ENCODE measurements at places on chromosomes 5 and 9.
A peak's percentile ranks its signal among the peaks of the same experiment; 100 is the strongest.

DNA sequence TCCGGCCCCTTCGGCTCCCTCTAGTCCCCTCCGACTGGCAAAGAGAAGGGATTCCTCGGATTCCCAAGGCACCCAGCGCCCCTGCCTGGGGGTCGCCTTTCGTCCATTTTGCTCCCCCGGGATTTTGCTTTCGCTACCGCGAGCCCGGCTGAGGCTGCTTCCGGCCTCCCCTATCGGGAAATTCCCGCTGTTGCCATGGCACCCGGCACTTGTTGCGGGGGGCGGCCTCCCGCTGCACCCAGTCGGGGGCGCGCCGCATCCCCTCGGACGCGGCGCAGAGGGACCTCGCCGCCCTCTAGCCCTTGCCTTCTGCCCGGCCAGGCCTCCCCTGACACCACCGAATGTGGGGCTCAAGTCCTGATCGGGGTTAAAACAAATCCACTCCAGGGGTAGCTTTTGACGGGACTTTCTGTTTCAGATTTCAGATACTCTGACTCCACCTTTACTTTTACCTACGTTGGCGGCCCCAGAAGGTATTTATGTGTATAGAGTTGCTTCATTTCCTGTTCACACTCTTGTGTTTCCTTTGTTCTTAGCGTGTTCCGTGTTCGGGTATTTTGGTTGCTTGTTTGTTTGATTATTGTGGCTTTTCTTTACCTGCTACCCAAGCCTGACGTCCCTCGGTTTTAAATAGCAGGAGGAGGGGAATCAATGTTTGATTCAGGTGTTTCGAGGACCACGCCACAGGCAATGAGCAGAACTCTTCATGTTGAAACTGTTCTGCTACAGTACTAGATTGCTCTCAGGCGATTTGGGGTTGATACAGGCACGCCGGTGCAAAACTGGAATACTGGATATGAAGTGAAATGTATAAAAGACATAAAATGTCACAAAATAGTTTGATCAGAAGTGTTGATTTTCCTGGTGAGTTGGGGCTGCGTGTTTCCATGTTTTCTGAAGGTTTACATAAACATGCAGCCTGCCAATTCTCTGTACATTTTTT lies 1.5 kb downstream of the PARP8 start:
- DNase-seq = peak; percentile 84

- DNase-seq = no peak
These were observed 987.6 kb downstream of the PTPRD start for GRCh38 chr9:9625248-9625647.

DNA sequence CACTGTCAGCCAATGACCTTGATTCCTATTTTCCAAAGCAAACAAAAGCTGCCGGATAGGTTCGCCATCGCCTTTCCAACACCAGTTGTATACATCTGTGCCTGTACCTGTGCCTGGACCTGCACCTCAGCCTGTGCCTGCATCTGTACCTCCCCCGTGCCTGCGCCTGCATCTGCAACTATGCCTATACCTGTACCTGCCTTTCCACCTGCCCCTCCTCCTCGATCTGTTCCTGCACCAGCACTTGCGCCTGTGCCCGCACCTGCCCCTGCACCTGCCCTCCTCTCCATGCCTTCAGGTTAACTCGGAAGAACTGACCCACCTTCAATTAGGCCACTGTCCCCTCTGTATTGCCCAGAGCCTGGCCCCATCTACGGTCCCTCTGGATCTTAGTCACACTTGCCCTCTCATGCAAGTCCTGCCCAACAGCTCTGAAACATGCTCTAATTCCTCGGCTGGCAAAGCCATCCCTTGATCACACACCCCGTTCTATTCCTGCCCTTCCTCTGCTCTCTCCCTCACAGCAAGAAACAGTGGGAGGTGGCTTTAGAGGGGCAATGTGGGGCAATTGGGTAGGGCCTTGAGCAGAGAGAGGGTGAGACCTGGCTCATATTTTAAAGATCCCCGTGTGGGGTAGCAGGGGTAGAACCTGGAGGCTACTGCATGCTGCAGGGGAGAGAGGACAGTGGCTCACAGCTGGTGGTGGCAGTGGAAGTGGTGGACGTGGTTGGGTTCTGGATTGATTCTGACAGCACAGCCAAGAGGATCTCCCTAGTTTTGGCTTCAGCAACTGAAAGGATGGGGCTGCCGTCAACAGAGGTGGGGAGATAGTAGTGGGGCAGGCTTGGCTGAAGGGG lies 59.6 kb upstream of the PHYKPL start:
- no peak for DNase-seq

GRCh38 chr9:129139233-129139992 lies 28.2 kb downstream of the PTPA start:
- peak; percentile 85 for DNase-seq

DNA sequence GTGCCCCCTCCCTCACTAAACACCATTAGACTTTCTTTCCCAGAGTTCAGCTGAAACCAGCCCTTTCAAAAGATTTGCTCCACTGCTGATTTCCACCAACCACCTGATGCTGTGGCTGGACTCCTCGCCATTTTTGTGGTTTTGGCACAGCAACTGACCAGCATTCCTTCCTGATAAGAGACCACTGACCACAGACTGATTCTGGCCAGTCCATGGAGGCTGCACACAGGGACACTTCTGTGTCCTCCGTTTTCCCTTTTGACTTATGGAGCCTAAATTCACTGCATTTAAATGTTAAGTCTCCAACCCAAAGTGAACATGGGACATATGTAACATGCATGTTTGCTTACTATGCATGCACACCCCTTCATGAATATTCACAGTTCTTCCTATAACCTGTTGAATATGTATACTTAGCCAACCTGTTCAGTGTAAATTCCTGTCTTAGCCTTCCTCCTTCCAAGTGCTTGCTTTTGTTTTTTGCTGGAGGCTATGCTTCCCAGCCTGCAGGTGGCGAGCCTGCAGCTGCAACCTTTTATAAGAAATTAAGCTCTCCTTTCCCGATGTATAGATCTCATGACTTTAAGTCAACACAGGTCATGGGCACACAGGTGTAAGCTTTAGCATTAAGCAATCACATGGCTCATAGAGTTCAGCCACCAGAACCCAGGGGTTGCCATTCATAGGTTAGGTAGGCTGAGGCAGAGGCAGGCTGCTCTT lies 78.7 kb downstream of the ACTL7B start:
- no peak for DNase-seq

DNA sequence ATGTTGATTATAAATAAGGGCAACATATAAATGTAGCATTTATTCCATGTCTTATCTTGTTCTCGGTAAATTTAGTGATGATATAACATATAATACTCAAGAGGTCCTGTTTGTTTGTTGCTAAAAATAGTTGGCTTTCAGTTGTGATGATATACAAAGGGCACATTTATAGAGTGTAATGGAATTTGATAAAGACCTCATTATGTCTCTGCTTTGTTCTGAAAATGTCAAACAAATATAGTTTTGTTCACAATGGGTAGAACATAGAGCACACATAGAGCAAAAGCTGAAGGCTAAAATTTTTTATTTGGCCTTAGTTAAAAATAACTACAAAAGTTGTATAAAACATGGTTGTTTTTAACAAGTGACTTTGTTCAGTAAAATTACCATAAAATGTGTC lies 477.1 kb upstream of the SMC2 start:
- DNase-seq = no peak

DNA sequence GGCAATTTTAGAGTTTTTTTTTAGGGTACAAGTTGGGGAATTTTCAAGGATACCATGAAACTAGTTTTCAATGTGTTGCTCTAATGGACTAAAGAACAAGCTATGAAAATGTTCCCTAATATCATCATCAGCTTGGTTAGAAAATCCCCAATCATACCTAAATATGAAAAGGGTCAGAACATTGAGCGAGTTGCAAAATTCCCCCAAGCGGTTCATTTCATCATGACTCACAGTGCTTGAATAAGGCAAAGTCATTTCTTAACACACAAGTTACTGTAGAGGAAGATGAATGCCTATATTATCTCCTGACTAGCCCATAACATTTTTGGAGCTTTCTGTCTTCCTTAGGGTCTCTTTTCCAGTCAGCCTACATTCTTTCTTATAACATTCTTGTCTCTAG lies 62.7 kb downstream of the ST8SIA4 start:
- no peak for DNase-seq

DNA sequence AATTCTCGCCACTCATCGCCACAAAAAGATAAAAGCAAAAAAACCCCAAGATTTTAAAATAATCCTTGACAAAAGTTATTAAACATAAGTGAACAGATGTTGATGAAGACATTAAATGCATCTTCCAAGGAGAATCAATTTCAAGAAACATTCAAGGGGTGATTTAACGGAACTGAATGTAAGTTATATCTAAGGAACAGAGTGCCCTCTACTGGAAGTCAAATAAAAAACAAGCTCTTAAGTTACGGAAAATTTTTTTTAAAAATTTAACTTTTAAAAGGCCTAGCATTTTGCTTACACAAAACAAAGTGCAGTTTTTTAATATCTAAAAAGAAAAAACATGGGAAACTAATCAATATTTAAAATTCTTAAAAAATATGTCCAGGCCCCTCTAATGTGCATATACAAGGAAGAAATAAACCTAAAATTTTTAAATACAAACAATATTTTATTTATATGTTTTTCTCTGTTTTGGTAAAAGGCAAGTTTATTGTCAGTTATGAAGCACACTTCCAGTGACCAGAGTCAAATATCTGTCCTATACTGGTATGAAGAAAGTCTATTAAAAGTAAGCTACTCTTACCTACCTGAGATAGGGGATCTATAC lies 28.0 kb downstream of the TEX10 start:
- DNase-seq = no peak

GRCh38 chr9:32414856-32415255 lies 30.4 kb downstream of the ACO1 start:
- no peak for DNase-seq

DNA sequence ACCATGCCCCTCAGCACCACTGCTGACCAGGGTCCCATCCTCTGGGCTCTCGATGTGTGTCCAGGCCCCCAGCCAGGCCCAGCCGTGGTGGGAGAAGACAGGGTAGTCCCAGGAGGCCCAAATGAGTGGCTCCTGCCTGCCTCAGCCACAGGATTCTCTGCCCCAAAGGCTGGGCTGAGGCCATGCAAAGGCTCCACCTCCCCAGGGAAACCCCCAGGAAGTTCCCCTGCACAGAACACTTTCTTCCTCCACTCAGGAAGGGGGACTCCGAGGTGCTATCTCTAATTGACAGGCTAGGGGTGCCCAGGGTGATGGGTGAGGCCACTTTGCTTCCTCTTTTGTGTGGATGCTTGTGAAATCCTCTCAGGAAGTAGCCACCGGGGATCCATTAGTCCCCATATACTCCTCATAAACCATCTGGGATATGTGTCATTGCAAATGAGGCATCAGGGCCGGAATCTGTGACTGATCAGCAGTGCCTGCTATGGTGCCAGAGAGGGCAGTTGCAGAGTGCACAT lies 23.1 kb upstream of the TDRD7 start:
- no peak for DNase-seq

DNA sequence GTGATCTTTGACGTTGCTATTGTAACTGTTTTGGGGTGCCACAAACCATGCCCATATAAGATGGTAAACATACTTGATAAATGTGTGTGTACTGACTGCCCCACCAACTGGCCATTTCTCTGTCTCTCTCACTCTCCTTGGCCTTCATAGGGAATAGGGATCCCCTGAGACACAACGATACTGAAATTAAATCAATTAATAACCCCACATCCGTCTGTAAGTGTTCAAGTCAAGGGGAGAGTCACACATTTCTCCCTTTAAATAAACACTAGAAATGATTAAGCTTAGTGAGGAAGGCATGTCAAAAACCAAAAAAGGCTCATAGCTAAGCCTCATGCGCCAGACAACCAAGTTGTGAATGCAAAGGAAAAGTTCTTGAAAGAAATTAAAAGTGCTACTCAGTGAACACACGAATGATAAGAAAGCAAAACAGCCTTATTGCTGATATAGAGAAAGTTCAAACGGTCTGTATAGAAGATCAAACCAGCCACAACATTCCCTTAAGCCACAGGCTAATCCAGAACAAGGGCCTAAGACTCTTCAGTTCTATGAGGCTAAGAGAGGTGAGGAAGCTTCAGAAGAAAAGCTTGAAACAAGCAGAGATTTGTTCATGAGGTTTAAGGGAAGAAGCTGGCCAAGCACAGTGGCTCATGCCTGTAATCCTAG lies 111.1 kb downstream of the UGCG start:
- no peak for DNase-seq

DNA sequence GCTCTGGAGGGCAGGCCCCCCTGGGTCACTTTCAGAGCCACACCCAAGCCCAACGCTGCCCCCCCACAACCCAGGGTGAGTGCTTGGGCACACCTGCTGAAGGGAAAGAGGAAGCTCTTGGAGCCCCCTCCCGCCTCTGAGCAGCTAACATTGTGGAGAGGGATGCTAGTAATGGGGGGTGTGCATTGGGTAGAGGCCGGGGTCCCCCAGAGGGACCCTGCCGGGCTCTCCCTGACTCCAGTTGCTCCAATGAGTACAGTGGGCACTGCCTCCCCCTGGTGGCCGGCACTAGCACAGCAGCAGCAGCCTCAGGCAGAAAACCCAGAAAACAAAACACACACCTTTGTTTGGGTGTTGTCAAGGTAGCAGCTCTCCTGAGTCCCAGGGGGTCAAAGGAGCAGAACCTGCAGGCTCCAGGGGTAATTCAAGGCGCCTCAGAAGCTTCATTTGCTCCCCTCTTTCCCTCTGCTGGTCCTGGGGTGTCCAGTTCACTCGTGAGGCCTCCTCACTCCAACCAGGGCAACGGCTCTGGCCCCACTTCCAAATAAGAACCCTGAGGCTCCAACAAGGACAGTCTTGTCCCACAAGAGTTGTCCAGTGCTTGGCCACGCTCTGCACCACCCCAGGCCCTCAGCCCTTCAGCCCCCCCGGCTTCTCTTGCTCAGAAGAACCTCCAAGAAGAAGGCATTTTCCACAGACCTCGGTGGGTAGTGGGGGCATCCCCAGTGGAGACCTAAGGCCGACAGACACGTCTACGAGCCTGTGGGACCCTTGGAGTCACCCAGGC lies 16.1 kb downstream of the GBGT1 start:
- peak; percentile 87 for DNase-seq

- no peak for DNase-seq
These were observed 55.7 kb downstream of the VCAN start for GRCh38 chr5:83527221-83527620.

GRCh38 chr9:114370251-114370967 lies 17.4 kb downstream of the AKNA start:
- no peak for DNase-seq

GRCh38 chr9:130665431-130666392 lies 1.3 kb downstream of the PRDM12 start:
- DNase-seq = no peak

DNA sequence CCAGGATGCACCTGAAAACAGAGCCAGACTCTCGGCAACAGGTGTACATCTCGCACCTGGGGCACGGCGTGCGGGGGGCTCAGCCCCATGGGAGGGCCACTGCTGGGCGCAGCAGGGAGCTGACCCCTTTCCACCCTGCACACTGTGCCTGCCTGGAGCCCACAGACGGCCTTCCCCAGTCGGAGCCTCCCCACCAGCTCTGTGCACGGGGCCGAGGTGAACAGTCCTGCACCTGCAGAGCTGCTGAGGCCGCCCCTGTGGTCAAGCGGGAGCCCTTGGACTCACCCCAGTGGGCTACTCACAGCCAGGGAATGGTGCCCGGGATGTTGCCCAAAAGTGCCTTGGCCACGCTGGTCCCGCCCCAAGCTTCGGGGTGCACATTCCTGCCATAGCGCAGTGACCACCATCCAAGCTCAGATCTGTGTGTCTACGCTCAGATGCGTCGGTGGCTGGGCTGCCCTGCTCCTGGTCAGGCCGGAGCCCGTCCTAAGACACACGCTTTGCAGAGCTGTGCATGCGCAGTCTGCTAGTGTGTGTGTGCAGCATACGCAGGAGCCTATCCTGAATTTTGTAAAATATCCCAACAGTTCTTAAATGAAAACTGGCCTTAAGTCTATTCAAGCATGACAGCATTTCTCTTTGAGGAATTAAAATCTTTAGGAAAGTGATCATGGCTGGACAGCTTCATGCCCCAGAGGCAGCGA lies 8.4 kb upstream of the EXOC3 start:
- DNase-seq = no peak

GRCh38 chr9:26786564-26786963 lies 106.0 kb downstream of the CAAP1 start:
- DNase-seq = no peak
